ENCODE measurements at places on chromosomes 12 and 14.

DNA sequence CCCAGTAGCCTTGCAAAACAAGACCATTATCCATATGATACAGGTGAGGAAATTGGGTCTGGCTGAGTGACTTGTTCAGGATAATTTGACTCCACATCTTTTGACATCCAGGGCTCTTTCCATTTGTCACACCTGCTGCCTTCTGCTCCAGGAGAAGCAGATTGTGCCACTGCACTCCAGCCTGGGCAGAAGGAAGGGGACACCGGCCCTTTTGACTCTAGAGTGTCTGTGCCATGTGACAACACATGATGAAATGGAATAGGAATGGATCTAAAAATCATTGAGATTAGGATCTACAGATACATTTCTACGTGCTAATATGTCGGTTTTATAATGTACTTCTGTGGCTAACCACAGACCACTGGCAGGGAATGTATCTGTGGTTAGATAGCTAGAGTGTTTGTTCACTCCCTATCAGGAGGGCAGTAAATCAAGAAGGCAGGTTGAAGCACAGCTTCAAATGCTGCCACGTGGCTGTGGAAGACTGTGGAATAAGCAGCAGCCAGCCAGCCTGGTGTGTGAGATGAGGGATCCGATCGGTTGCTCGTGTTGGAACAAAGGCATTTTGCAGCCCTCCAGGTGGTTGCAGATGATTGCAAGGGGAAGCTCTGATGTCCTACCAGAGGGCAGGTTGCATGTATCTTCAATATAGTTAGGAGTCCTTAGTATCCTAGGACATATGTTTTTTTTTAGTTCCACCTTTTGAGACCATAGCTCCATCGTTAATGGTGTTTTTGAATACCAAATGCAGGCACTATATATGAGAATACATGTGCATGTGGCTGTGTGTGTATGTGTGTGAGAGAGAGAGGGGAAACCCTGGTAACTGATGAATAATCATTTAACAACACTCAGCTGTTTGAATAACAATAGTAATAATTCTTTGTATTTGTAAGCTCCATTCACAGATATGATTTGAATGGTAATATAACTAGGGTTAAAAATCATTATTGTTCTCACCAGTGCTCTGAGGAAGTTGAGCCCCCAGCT lies 28.6 kb downstream of the EML1 start:
- no peak for DNase-seq

DNA sequence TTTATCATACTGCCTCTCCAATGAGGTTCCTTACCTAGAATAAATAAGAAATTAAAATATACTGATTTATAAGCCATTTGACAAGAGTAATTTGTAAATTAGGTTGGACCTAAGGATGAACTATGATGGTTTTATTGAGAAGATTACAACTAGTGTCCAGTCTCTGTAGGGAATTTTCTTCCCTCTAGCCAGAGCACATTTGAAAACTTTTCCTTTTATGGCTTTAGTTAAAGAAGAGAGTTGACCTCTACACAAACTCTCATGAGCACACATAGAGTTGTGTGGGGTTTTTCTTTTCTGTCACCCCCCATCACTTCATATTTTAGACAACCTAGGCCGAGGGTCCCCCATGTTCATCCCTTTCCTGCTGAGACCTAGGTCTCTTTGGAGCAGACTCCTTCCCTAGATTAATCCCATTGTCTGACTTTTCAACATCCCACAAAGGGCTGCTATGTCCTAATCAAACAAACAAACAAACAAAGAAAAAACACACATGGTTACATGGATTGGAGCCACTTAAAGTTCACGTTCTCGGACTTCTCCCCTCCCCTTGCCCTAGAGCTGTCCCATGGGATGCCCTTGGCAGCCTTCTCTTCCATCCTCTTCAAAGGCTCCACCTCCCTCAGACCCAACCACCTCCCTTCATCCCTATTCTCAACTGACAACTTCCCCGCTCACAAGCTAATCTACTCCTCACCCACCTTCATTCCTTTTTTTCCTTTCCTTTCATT lies 40.7 kb downstream of the GPR135 start:
- no peak for DNase-seq

GRCh38 chr14:71463807-71464206 lies 468.4 kb upstream of the RGS6 start:
- DNase-seq = no peak

- DNase-seq = no peak
Measured at GRCh38 chr14:83828406-83828805, 1701.5 kb upstream of the FLRT2 start.

- no peak for DNase-seq
Measured at GRCh38 chr12:42190376-42190775, 45.7 kb upstream of the GXYLT1 start.

DNA sequence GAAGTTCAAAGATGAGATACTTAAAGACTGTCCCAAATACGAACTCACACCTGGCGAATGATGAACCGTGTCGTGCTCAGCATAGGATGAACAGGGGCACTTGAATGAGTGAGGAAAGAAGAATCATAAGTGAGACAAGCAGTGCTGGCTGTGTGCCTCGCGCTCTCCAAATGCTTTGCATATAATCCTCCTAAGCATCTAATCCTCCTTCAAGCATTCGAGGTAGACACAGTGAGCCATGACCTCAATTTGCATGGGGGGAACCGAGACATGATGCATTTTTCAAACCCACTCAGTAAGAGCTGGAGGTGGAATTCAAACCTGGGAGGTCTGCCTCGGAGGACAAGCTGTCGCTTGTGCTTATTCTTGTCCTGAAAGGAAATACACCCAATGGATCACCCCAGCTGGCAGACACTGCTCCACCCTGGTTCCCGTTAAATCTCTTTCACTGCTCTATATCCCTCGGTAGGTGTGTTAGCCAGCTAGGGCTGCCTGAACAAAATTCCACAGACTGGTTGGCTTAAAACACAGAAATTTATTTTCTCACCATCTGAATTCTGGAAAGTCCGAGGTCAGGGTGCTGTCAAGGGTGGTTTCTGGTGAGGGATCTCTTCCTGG lies 274.0 kb downstream of the SLC15A4 start:
- DNase-seq = no peak

DNA sequence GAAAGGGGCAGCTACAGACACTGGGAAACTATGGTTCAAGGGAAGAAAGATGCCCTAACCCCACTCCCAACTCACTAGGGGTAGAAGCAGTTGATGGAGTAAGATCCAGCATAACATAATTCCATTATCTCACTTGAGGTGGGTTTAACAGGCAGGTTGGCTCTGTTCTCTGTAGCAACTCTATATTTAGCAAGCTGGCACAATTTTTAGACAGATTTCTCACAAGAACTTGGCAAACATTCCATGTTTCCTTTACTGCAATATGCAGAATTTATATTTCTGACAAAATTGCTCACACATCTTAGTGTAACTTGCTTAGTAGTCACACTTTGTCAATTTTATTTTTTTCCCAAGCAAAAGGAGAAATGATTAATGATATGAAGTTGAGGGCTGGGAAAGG lies 475.4 kb downstream of the RMST start:
- DNase-seq = peak; percentile 27

DNA sequence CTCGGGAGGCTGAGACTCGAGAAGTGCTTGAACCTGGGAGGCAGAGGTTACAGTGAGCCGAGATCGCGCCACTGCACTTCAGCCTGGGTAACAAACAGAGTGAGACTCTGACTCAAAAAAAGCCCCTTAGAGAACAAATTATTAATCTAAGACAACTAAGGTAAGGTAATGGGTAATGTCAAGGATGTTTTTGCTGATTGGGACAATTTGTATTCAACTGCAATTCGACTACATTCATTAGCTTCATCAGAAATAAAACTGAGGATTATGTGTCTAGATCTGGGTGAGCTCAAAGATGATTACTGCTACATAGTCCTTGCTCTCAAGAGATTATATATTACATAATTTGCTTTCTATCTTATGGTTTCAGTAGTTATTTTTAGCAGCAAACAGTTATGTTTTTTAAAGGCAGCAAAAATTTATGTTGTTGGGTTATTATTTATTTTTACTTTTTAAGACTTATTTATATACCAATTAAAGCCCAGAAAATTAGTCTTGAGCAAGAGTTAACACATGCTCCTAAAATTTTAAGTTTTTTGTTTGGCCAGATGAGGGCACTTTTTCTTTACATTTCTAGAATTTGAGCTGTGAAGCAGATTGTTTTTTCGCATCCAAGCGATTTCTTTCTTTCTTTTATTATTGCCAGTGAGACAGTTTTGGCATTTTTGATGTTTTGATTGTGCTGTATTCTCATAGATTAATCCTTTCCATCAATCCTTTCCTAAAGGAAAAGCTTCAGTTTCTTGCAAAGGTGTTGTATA lies 52.3 kb downstream of the PLEKHA5 start:
- peak; percentile 24 for DNase-seq

DNA sequence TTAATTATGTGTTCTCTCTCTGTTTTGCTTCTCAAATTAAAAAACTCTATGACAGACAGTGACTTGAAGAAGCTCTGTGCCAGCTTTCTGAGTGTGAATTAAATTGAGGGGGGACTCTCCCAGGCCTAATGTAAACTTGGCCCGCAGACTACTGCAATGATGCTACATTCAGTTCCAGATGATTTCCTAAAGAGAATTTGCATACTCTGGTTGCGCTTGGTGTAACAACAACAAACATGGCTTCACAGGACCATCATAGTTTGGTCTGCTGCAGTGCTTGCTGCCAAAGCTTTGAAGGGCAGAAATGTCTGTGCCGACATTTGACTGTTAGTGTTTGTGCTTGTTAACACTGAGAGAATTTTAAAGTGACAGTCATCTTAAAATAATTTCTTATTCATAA lies 25.0 kb downstream of the CFAP54 start:
- DNase-seq = no peak

- DNase-seq = no peak
Measured at GRCh38 chr12:130485291-130486145, 147.8 kb downstream of the PIWIL1 start.

GRCh38 chr12:113582521-113583218 lies 111.0 kb upstream of the LHX5 start:
- DNase-seq = no peak

DNA sequence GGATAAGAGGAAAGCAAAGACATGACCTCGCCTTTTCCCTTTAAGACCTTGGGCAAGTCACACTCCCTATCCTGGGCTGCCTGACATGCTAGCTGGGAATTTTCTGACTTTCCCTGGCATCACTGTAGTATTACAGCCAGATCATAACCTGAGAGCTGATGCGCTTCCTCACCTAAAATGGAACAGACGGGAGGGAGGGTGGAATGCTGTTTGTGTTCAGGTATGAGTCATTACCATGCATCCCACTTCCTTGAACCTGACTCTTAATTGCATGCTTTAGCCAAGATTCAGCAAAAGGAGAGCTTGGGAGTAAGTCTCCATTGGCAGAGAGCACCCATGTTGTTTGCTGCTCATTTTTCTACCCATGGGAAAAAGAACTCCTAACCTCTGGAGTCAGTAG lies 156.5 kb downstream of the KCNK10 start:
- DNase-seq = no peak

DNA sequence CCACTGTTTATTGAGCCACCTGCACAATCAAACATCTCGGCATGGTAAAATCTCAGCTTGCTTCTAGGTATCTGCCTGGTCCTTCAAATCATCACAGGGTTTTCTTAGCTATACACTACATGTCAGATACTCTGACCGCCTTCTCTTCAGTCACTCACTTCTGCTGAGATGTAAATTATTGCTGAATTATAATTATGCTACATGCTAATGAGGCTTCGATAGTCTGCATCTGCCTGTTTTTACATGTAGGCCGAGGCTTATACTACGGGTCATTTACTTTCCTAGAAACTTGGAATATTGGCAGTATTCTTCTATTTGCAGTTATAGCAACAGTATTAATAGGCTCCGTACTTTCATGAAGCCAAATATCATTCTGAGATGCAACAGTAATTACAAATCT lies 77.6 kb downstream of the SINHCAF start:
- no peak for DNase-seq

DNA sequence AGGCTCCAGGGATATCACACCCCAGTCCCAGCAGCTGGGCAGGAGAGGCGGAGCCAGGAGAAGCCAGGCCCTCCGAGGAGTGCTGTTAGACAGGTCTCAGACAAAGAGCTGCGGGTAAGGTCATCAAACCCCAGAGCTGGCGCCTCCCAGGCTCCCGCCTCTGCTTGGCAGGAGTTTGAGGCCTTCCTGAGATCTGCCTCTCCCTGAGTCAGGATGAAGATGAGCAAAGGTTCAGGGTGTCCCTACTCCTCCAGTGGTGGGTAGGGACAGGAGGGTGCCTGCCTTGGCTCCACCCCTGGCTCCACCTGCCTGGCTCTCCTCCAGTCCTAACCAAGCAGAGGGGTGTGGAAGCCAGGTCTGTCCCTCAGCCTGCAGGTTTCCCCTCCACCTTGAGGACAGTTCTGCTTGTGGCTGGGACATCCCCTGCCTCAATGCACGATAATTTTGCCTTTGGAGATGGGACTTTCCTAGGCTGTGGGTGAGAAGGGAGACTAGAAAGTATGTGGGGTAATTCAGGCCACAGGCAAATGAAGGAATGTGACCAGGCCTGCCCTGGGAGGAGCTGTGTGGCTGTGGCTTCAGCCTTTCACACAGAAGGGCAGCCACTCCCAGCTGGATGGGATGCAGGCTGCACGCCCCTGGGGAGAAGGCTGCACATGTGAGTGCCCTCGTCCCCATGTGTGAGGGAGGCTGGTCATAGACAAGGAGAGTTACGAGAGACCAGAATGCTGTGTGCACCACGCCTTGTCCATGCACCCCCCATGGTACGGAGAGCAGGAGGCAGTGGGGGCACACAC lies 2.2 kb downstream of the PLEKHG6 start:
- DNase-seq = no peak

DNA sequence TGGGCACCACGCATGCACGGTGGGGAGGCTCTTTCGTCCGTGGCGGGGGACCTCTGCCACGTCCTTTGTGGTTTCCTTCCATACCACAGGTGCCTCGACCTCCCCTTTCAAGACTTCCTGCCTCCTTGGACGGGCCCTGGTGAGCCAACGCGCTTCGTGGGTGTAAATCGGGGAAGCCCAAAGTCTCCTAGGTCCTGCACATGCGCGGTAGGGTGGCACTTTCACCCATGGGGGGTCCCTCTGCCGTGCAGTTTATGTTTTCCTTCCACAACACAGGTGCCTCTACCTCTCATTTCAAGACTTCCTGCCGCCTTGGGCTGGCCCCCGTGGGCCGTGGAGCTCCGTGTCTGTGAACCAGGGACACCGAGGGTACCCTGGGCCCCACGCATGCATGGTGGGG lies 349.7 kb downstream of the ALG10 start:
- DNase-seq = no peak

DNA sequence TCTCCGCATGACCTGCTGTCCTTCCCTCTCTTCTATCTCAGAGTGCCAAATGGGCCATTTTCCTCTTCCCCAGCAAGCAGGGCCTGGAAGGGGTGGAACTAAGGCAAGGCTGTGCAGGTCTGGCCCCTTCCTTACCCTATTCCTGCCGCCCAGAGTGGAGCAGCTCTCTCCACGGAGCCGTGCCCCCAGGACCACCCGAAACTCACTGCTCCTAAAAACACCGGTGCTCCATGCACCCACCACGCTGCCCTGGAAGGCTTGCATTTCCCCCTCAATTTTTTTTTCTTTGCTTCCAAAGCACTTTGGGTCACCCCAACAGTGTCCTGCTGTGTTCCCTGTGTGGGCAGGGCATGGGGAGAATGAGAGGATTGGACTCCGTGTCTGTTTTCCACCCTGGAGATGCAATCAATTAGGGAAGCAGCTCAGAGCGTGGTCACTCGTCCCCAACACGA lies 48.5 kb upstream of the MEG3 start:
- no peak for DNase-seq

- no peak for DNase-seq
Measured at GRCh38 chr12:130787445-130788410, 51.3 kb downstream of the STX2 start.
